ENCODE measurements at places on chromosomes 7 and 10. TPM values are rescaled to one million over a fixed set of nuclear protein-coding genes. Genes with fewer than 3 reads are reported as not detected.

Gene PON1
- not detected for total RNA-seq

DNA sequence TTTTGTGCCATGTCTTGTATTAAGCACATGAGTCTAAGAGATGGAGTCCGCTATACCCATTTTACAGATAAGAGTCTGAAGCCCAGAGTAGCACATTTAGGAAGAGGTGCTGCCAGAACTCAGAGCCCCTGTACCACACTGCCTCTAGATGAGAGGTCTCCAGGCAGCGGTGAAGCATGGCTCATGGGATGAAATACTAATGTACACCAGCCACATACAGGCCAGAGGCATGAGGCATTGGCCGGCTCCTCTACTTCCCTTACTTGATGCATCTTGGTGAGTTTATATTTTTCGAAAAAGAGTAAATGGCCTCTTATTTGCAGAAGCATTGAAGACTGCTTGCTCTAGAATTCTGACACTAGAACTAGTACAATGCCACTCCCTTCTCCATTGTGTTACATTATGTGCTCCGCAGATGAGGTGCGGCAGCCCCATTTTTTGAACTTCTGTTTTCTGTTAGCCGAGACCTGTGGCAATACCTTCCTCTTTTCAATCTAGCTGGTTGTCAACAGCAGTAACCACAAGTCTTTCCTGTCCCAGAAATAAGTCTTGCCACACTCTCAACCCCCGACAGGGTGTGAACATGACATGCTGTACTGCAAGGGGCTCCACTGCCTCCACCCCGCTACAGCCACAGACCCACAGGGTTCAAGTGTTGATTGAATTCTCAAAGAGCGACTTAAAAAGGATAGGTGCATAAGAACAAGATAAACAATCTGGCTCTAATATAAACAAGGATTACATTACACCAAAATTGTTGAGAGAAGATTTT, 145.3 kb downstream of the CELF2 start:
- H3K27ac ChIP-seq: no peak overlapping the region
- H3K4me1 ChIP-seq: no peaks in the 10 kb centered on the region
- no peak overlapping the region for H3K4me3 ChIP-seq

Gene GDF2
- total RNA-seq: not detected

DNA sequence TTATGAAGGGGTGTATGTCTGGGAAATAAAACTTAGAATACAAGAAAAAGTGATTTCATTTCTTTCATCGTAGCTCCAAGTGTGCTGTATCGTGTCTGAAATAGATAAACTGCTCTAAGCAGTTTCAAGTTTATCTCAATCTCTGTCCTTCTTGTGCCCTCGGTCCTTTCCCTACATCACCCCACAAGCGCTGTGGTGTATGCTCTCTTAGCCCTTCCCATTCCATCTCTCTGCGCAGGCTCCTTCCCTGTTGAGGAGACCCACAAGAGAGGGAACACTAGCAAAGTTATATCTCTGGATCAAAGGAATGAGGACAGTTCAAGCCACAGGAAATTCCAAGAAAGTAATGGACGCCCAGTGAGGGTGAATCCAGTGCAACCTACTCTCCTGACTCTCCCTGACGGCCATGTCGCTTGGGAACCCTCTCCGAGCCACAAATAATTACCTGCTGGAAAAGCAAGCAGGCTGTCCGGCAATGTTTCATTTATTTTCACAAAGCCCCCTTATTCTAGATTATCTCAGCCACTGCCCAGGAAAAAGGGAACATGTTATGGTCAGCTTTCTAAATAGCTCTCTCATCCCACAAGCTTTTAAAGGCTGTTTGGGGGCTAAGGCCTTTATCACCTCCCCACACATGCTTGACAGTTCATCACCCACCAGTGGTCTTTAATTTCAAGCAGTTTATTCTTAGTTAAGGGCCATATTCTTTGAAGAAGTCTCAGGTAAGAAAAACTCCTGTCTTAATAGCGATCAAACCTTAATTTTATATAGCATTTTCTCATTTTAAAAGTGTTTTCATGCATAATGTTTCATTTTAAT, 34.8 kb downstream of the LRRC4 start:
- no peaks in the 10 kb centered on the region for H3K36me3 ChIP-seq
- DNase-seq: no peak
- H3K4me1 ChIP-seq: peaks cover 30% of the 10 kb centered on the region
- H3K27me3 ChIP-seq: no peaks in the 10 kb centered on the region
- H3K4me3 ChIP-seq: no peak overlapping the region

Gene POLR3A
- 29.1 TPM for total RNA-seq

Gene LMTK2
- 22.3 TPM for total RNA-seq

DNA sequence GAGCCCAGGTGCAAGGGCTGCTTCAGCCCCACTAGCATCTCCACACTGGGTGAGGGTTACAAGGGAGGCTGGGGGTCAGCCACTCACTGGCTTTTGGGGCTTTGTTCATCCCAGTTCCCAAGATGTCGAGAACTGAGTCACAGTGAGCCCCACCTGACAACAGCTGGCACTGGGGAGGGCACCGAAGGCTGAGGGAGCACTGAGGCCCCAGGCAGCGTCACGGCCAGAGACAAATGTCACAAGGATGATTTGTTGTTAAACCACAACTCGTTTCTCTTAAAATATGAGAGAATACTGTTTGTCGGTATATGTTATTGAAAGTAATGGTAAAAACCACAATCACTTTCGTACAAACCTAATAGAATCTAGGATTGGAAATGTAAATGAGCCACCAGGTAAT, 219.9 kb downstream of the CELF2 start:
- H3K4me1 ChIP-seq: no peaks in the 10 kb centered on the region
- no peak overlapping the region for H3K4me3 ChIP-seq
- no peaks in the 10 kb centered on the region for H3K27me3 ChIP-seq
- no peaks in the 10 kb centered on the region for H3K36me3 ChIP-seq
- no peak for DNase-seq
- H3K27ac ChIP-seq: no peak overlapping the region

DNA sequence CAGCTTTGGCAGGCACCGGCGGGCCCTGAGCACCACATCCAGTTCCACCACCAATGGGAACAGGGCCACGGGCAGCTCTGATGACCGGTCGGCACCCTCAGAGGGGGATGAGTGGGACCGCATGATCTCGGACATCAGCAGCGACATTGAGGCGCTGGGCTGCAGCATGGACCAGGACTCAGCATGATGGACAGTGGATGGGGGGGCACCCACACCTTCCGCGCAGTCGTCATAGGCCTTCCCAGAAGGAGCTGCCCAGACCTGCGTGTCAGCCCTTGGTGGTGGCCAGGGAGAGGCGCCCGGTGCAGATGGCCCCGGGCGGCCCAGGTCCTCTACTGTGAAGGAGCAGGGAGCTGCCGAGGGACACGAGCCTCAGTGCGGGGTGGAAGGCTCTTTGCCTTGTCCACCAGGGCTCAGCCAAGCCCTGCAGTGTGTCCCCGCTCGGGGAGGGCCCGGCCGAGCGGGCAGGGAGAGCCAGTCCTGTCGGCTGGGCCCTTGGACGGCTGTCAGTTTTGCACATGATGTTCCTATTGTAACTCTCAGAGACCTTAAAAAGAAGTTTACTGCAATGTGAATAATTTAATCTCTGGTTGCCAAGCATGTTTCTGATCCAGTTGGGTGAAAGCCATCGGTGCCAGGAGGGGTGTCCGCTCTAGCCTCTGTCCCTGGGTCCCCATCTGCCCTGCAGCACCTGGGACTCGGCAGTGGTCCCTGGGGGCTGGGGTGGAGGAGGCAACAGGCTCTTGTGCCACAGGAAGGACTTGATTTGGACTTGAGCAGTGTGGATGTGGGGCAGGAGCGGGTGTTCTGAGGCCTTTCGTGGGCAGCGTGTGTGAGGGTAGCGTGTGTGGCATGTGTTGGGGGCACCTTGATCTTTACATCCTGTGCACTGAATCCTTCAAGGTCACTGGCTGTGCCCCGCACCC, 12.6 kb downstream of the NACAD start:
- peak; percentile 21 for DNase-seq
- H3K36me3 ChIP-seq: peaks cover 2% of the 10 kb centered on the region
- H3K27me3 ChIP-seq: no peaks in the 10 kb centered on the region
- H3K4me1 ChIP-seq: no peaks in the 10 kb centered on the region

- no peak overlapping the region for H3K27ac ChIP-seq
- peaks cover 6% of the 10 kb centered on the region for H3K4me1 ChIP-seq
- no peak for DNase-seq
- H3K36me3 ChIP-seq: peaks cover 2% of the 10 kb centered on the region
- no peak overlapping the region for H3K4me3 ChIP-seq
These were observed 86.2 kb downstream of the ZRANB1 start for GRCh38 chr10:125027871-125028869.

Gene ZNF398
- total RNA-seq: 13.0 TPM

GRCh38 chr10:80202934-80203834, 2.2 kb downstream of the ANXA11 start:
- peak; percentile 57 for DNase-seq
- no peaks in the 10 kb centered on the region for H3K36me3 ChIP-seq
- peak overlapping the region; percentile 94 for H3K27ac ChIP-seq
- H3K4me3 ChIP-seq: peak overlapping the region; percentile 84
- no peaks in the 10 kb centered on the region for H3K27me3 ChIP-seq

GRCh38 chr7:44768628-44769371, 20.2 kb downstream of the ZMIZ2 start:
- H3K27me3 ChIP-seq: no peaks in the 10 kb centered on the region
- H3K4me3 ChIP-seq: no peak overlapping the region
- H3K27ac ChIP-seq: no peak overlapping the region
- H3K36me3 ChIP-seq: no peaks in the 10 kb centered on the region
- peaks cover 21% of the 10 kb centered on the region for H3K4me1 ChIP-seq

DNA sequence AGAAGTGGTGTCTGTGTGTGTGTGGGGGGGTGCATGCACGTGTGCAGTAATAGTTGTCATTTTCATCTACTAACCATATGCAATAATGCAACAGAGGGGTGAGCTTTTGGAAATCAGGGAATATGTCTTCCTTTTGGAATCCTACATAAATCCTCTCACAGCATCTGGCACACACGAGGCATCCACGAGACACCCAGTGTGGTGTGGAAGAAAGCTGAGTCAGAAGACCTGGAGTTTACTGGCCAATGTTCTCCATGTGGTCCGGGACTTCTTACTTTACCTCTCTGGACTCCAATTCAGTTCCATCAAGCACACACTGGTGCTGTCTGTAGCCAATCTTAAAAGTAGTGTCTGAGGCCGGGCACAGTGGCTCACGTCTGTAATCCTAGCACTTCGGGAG, 43.1 kb upstream of the C10orf90 start:
- DNase-seq: no peak
- H3K4me1 ChIP-seq: no peaks in the 10 kb centered on the region
- H3K27ac ChIP-seq: no peak overlapping the region
- H3K4me3 ChIP-seq: no peak overlapping the region

Data from Caco-2 (cell line).